ENCODE measurements at places on chromosomes 13 and 19. TPM values are rescaled to one million over a fixed set of nuclear protein-coding genes. Genes with fewer than 3 reads are reported as not detected.

DNA sequence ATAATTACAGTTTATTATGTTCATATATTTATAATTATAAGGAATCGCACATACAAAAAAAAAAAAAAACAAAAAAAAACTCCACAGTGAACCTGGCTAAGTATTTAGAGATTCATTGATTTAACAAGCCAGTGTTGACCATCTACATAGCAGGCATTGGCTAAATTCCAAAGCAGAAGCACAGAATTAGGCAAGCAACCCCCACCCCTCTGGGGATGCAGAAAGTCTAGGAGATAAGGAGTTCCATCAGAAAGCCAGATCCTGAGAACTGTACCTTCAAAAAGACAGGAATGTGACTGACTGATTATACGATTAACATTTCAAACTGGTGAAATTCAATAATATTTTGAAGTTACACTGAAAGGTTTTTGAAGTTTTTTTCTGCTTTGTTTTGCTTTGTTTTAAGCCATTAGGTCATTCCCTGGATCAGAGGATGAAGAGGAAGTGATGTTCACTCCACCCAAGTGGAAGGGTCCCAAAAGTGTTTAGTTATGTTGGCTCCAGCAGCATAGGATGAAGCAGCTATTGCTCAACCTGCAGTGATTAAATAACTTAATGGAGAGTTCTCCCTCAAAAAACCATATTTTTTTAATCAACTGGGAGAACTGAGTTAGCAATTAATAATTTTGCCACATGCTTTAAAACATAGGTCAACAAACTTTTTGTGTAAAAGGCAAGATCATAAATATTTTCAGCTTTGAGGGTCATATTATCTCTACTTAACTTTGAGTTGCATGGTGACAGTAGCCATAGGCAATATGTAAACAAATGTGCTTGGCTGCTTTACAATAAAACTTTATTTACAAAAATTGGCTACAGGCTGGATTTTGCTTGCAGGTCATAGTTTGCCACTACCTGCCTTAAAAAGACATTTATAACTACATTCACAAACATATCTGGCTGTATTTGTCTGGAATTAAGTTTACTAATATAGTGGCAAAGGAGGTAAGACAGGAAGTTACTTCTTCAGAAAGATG, 49.6 kb downstream of the DOCK9 start:
- DNase-seq, result no peak

Gene SHISA7
- total RNA-seq, result not detected

- DNase-seq, result no peak
Observed at GRCh38 chr19:7000816-7001215, 20.4 kb downstream of the MBD3L2B start.

DNA sequence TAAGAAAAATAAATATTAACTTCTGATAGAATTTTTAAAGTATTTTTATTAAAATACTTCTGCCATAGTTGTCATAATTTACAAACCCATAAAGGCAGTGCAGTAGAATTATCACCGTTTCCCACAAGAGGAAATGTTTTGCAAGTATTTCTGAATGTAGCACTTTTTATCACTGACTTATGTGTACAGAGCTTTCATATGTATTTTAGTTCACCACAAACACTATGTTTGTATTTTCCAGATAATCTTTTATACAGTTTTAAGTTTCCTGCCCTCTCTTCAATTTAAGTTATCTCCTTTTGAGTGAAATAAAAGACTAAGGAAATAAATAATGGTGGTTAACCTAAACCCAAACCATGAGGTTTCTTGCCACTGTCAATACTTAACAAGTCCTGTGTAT, 24.2 kb downstream of the MIPEP start:
- no peak for DNase-seq

Gene PDCD5
- 242 TPM for total RNA-seq

- DNase-seq, result no peak
Observed at GRCh38 chr19:10548746-10549276, 5.1 kb downstream of the ATG4D start.

DNA sequence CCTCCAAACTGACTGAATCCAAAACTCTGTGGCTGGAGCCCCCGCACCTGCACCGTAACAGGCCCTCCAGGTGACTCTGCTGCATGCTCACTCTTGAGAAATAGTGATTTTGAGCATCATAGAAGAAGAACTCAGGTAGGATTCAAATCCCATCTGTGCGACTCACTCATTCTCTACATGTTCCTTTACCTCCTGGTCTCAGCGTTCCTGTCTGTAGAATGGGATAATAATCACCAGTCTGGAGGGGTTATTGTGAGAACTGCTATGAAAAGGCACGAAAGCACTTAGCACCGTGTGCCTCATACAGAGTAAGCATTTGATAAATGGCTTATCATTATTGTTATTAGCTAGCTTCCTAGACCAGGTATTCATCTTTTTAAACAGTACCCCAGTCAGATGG, 36.5 kb upstream of the NPAS1 start:
- DNase-seq, result no peak

- DNase-seq, result peak; percentile 33
Observed at GRCh38 chr19:8494158-8494557, 8.3 kb downstream of the PRAM1 start.

GRCh38 chr19:4620675-4621074, 18.6 kb upstream of the TNFAIP8L1 start:
- no peak for DNase-seq

Gene GPR183
- total RNA-seq, result 47.1 TPM

DNA sequence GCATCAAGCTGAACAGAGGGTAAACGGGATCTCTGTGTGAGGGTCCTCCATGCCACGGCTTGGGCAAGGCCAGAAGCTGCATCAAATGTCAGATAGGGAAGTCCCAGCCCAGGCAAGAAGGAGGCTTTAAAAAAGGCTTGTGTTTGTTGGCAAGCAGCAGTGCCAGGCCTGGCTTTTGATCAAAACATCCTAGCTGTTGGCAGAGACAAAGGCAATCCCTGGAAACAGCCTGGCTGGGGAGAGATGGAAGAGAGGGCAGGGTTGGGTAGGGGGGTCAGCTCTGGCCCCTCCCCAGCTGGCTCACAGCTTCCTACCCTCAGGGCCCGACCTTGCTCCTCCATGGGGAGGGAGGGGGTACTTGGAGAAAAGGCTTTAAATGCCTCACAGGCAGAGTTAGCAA, 61.8 kb upstream of the KCTD15 start:
- DNase-seq, result no peak

DNA sequence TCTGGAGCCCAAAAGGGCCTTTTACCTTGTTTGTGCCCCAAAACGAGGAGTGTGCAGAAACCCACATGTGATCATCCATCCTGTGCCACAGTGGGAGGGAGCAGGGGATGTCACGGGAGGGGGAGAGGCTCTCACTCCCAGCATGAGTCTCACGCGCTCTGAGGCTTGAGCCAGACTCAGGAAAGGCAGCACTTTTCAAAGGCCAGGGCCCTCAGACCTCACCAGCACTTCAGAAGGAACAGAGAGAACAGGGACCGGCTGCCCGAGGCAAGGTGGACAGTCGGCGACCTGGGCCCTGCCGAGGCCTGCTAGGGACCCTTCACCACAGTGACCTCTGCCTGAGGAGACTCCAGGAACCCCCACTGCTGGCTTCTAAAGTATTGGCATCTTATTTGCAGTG, 71.7 kb upstream of the WASF3 start:
- DNase-seq, result no peak

DNA sequence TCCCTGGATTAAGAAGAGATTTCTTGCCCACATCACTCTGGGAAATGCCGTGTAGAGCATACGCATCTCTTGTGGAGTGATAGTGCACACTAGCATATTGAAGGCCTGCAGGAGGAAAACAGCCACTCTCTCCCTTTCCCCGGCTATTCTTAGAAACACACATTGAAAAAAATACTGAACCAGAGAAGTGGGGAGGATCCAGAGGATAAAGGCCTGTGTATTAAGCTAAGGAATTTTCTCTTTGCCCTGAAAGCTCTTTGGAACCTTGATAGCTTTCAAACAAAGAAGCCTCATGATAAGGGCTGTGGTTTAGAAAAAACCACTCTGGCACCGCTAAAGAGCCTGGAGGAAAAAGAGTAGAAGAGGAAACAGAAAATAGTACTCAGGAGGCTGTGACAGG, 386.1 kb upstream of the NBEA start:
- no peak for DNase-seq

DNA sequence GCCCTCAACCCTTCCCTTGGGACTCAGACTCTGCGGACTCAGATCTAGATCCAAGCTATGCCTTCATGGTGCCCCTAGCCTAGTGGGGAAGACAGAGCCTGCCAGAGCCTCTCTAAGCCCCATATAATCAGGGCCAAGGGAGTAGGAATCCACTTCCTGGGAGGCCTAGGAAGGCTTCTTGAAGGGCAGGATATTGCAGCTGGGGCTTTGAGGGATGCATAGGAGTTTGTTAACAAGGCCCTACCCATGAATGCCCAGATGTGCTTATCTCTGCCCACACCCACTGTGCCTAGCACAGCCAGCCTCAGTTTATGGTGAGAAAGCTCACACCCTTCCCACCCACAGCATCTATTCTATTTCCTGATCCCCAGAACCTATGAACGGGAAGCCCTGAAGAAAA, 11.3 kb downstream of the APBA3 start:
- no peak for DNase-seq

DNA sequence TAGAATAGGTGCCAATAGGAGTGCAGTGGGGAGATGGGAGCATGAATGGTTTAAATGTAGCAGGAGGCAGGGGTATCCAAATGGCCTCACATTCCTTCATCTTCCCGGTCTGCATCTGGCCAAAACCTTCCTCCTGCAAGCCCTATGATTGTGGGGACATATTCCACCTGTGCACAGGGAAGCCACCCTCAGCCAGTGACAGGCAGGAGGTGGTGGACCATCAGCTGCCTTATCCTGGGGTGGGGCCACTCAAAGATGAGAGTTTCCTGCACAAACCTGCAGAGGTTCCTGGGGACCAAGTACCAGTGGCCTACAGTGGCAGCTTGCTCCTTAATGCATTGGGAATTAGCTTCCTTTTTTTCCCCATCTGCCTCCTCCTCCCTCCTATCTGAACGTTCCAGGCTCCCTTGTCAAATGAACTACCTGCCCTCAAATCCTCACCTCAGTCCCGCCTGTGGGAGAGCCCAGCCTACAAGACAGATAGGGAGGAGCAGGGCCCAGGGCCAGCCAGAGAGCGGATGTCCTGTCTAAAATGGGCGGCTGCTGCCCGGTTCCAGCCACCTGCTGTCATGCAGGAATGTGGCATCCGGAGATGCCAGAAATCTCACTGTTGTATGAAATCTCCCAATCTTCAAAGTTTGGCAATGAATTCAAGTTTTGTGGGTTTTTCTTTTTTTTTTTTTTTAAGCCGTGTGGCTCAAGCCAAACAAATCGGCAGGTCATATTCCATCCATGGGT, 85.0 kb downstream of the TSHZ3 start:
- DNase-seq, result no peak

Gene FUT1
- 0.36 TPM for total RNA-seq

DNA sequence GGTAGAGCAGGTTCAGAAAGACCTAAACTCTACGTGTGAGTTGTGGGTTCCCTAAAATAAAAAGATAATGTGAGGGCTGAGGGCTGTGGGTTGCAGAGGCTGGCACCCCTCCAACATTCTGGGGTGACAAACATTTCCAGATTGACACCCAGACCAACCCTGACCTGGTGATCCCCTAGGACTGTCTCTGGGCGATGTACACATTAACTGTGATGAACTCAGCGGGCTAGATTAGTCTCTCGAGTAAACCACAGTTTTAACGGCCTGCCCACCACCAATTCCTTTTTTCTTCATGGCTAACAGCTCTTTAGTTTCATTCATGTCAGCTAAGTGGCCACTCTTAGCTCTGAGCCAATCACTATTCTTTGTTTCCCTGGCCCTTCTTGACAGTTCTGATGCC, 24.8 kb downstream of the SIAH3 start:
- DNase-seq, result no peak

Gene FBN3
- total RNA-seq, result not detected

GRCh38 chr19:30364866-30365800, 7.1 kb upstream of the ZNF536 start:
- no peak for DNase-seq

GRCh38 chr19:3145909-3146676, 10.3 kb downstream of the GNA15 start:
- no peak for DNase-seq

GRCh38 chr13:71350886-71351285, 516.1 kb downstream of the DACH1 start:
- DNase-seq, result no peak

DNA sequence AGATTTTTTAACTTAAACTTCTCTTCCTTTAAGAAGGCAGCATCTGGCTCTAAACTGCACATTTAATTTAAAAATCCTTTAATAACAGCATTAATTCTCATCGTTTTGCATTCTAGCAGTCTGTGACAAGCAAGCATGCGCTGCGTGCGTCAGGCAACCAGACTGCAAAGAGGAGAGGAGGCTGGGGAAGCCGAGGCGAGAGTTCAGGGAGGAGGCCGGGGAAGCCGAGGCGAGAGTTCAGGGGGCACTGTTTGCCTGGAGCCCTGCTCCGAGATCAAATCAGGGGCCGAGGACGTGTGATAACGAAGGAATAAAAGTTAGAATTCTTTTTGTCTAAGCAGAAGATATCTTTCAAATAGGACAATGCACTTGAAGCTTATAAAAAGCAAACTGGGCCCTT, 435.7 kb downstream of the EFNB2 start:
- DNase-seq, result no peak

- DNase-seq, result no peak
Observed at GRCh38 chr19:326871-327270, 17.7 kb downstream of the MIER2 start.

DNA sequence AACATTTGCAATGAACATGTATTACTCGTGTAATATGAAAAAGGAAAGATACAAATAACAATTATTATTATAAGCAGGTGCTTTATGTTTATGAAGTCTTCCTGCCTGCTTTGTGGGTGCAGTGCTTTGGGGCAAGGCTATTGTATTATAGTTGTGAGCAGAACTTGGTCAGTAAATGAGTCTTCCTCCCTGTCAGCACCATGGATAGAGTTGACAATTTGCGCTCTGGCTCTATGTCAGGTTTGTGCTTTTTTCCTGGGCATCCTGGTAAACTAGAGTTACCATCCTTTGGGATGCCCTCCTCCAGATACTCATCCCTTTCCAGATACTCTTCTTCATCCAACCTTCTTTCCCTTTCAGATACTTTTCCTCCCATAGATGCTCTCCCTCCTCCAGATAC, 19.6 kb downstream of the ERICH6B start:
- DNase-seq, result no peak

DNA sequence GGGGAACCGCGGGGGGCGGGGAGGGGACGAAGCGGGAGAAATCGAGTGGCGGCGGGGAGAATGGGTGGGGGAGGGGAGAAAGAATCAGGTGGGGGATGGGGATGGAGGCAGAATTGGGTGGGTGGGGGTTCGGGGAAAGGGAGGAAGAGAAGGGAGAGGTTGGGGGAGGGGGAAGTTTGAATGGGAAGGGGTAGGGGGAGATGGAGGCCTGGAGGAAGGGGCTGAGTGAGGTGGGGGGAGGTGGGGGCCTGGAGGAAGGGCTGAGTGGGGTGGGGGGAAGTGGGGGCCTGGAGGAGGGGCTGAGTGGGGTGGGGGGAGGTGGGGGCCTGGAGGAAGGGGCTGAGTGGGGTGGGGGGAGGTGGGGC, 403 bp upstream of the ADAMTS10 start:
- no peak for DNase-seq

- DNase-seq, result no peak
Observed at GRCh38 chr13:71621174-71622124, 245.6 kb downstream of the DACH1 start.

Measured in activated CD4-positive, alpha-beta memory T cell treated with anti-CD3 and anti-CD28 coated beads for 36 hours (primary cell).